ENCODE measurements at places on chromosomes 11 and 22.

DNA sequence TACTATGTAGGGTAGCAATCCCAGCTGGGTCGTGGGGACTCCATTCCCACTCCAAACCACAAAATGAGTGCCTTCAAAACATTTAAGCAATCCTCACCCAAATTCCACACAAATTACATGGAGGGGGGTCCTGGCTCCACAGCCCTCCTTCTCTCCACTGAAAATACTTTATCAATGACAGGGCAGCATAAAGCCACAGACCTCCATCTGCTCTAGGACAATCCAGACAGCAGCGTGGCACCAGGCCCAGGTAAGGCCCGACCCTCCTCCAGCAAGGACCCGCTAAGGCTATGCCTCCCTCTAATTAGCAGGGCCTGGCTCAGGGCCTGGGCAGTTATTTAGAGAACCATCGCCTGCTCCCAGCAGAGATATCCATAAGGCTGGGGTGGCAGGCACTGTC lies at the start of gene PANX3:
TSS of gene PANX3 (plus strand) at position 365 of the 400 bp plus-strand sequence. CDS start 129 bp downstream, outside the sequence.
- no peak for DNase-seq

DNA sequence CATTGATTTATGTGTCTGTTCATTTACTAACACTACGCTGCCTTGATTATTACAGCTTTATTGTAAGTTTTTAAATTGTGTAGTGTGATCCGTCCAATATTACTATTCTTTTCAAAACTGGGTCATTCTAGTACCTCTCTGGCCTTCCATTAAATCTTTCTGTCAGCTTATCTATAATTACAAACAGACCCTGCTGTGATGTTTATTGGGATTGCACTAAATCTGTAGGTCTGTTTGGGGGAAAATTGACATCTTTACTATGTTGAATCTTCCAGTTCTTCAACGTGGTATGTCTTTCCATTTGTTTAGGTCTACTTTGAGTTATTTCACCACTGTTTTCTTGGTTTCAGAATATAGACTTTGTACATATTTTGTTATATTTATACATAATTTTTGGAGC lies 15.6 kb downstream of the CABIN1 start:
- DNase-seq, result no peak

DNA sequence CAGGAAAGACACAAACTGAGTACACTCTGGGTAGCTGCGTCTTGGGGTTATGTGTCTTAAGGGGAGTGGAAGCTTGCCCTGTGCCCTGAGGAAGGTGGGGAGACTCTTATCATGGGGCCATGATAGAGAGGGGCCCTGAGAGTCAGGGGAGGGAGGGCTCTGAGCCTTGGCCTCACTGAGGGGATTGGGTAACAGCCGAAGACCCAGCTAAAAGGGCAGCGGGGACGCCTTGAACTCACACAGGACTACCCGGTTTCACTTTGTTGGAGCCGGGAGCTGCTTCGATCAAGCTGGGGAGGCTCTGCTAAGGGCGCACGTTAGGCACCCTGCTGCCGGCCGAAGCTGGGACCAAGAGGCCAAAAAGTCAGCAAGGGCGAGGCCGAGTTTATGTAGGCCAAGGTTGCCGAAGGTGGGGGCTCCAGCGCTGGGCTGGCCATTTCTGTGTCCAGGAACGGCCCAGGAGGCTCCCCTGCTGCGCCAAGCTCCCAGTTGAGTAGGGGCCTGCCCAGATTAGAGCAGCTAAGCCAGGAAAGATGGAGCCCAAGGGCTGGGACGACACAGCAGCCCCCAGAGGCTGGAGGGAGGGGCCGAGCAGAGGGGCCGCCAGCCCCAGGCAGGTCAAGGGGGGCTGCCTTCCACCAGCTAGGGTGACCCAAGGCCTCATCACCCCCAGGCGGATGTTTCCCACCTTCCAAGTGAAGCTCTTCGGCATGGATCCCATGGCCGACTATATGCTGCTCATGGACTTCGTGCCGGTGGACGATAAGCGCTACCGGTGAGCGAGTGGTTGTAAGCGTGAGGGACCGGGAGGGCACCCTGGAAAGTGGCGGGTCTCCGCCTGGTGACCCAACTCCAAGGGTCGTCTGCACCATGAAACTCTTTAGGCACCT lies 2.2 kb downstream of the TBX1 start:
- no peak for DNase-seq

DNA sequence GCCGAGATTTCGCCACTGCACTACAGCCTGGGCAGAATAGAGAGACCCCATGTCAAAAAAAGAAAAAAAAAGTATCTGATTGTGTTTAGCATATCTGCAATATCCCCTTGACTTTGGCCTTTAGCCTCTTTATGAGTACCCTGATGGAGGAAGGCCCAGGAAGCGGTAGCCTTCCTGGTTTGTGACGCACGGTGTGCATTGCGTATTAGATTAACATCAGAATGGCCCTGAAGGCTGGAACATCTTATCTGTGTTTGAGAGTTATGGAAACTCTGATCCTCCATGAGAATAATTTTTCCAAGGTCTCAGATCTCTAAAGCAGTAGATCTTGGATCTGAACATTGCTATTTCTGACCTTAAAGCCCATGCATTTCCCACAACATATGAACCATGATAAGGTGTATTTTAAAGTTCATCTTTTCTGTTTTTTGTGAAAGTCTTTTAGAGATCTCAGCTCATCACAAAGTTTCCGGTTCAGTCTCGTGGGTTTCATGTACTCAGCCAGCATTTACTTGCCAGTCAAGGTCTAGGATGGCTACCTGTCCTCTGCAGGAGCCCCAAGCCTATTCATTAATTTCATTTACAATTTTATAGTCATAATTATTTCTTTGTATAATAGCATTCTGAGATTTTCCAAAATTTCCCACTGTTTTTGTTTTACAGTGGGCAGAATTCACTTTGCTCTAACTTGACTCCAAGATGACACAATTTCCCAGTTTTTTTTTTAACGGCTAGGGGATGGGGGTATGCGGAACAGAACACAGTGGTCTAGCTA lies 605 bp upstream of the FDX1 start:
- no peak for DNase-seq

- no peak for DNase-seq
These were observed 46.9 kb upstream of the CEP126 start for GRCh38 chr11:101867951-101868350.

DNA sequence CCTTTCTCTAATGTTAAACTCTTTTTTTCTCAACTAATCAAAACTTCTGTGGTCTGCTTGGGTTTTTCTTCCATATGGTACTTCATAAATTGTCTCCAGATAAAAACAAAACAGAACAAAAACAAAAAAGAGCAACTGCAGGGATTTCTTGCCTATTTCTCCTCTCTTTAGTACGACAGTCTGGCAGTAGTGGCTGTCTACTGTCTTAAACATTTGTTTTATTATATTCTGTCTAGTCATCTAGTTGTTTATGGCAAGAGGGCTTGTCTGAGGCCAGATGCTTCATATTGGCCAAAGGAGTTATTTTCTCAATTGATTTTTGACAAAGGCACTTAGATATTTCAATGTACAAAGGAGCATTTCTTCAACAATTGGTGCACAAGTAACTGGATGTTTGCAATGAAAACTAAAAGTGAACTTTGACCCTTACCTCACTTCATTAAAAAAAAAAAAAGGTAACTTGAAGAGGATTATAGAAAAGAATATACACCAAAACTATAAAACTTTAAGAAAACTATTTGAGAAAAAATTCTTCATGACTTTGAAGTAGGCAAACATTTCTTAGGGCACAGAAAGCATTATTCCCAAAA lies 404.2 kb downstream of the LUZP2 start:
- DNase-seq, result no peak

GRCh38 chr11:72189455-72190250 lies 2.3 kb upstream of the FOLR1 start:
- DNase-seq, result no peak
